Vagina (tissue), 2 donors: ENCODE measurements at places on chromosomes 7 and 10. TPM values are rescaled to one million over a fixed set of nuclear protein-coding genes. Genes with fewer than 3 reads are reported as not detected.

- no peak for DNase-seq
These were observed 72.9 kb upstream of the AMPH start for GRCh38 chr7:38704041-38704547.

GRCh38 chr7:10855583-10855982 is 118.1 kb upstream of the PHF14 start:
- DNase-seq: no peak

DNA sequence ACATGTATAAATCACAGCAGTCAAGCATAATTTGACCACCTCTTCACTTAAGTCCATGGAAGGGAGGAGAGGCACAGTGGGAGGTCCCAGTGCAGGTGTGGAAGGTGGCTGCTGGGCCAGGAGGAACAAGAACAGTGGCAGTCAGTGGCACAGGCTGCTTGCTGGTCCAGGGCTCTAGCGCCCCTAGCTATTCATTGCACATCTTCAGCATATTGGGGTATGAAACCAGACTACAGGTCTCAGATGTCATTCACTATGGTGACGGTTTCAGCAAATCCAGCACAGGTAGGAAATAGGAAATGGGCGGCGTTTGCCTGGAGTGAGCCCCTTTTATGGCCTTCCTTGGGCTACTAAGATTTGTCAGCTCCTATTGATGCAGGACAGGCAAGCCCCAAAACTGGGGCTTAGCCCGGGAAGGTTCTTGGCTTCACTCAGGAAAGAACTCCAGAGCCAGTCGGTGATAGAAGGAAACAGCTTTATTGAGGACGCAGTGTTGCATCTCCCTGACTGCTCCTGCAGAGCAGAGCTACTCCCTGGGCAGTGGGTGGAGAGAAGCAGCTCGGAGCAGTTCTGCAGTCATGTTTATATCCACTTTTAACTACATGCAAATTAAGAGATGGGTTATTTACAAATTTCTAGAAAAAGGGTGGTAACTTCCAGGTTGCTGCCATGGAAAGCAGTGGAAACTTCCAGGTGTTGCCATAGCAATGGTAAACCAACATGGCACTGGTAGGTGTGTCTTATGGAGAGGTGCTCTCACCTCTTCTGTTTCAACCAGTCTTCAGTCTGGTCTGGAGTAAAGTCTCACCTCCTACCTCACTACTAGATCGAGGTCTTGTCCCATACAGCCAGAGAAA is 608.8 kb downstream of the PARD3 start:
- no peak for DNase-seq

The CLDN4 gene
- 29.5 TPM for total RNA-seq

DNA sequence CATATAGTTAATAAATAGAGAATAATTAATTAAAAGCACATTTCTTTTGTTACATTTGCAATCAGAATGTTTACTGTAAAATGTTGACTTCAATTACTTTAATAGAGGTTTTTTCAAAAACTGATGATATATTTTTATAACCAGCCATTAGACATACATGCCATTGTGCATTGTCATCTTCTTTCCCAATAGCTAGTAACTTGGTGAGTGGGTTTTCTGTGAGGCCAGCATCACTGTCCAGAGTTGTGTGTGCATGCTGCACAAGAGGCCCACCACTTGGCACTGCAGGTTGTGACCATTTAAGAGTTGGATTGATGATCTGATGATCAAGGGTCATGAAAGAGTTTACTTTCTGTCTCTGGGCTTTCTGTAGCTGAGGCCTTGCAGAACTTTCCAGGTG is 46.5 kb downstream of the TFEC start:
- no peak for DNase-seq

DNA sequence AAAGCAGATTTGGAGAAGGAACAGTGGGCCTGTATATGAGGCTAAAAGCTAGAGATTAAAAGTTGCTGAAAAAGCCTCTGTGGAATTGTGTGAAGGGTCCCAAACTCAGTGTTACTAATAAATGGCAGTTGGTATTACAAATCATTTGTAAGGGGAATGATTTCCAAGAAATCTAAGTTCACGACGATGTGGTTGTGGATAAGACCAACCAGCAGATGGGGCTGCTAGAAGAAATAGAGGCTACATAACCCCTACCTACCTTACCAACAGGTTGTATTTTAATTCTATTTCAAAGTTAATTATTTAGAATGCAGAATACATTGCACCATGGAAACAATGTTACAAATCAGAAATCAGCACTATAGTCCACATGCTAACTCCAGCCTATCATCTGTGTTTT is 377.1 kb downstream of the HPSE2 start:
- DNase-seq: no peak

- DNase-seq: no peak
These were observed 191.5 kb upstream of the CELF2 start for GRCh38 chr10:10826125-10826524.

GRCh38 chr10:106913348-106913747 is 251.2 kb downstream of the SORCS1 start:
- DNase-seq: no peak

- DNase-seq: no peak
These were observed 32.4 kb downstream of the CXCL12 start for GRCh38 chr10:44352316-44353127.

DNA sequence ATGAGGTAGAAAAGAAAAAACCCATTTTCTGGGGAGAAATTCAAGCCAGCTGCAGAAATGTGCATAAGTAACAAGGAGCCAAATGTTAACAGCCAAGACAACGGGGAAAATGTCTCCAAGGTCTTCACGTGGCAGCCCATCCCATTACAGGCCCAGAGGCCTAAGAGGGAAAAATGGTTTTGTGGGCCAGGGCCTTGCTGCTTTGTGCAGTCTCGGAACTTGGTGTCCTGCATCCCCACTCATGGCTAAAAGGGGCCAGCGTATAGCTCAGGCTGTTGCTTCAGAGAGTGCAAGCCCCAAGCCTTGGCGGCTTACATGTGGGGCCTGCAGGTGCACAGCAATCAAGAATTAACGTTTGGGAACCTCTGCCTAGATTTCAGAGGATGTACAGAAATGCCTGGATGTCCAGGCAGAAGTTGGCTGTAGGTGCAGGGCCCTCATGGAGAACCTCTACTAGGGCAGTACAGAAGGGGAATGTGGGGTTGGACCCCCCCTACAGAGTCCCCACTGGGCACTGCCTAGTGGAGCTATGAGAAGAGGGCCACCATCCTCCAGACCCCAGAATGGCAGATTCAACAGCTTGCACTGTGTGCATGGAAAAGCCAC is 9.0 kb downstream of the ORC5 start:
- DNase-seq: no peak
